ENCODE measurements at places on chromosomes 12 and 14.
A peak's percentile ranks its signal among the peaks of the same experiment; 100 is the strongest.

DNA sequence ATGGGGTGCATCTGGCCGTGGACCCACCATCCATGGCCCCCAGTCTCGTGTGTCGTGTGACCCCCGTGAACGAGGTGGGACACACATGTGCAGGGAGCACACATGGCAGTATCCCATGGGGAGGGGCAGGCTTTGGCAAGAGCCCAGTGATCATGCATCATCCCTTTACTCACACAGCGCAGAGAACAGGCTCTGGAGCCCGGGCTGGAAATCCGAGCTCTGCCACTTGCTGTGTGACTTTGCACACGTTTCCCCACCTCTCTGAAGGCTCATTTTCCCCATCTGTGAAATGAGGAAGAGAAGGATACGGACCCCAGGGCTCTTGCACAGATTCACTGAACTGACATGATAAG lies 119.9 kb downstream of the PHETA1 start:
- peak; percentile 32 for DNase-seq

- DNase-seq, result no peak
Observed at GRCh38 chr12:101777485-101777884, 38.2 kb upstream of the SYCP3 start.

DNA sequence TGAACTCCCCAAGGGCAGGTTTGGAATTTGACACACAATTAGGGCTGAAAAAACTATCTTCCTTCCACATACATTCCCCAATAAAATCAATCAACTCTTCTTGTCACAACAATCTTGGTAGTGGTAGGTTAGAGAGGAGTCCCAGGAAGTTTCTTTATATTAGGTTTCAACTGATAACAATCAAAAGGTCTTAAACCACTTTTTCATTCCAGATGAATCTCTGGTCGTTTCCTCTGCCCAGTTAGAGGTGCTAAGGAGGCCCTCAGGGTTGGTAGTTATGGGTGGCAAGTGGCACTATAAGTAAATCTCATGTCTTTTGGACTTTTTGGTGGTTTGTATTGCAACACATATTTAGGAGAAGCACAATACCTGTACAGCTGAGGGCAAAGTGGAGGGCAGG lies 1.7 kb upstream of the SLC38A2 start:
- DNase-seq, result no peak

DNA sequence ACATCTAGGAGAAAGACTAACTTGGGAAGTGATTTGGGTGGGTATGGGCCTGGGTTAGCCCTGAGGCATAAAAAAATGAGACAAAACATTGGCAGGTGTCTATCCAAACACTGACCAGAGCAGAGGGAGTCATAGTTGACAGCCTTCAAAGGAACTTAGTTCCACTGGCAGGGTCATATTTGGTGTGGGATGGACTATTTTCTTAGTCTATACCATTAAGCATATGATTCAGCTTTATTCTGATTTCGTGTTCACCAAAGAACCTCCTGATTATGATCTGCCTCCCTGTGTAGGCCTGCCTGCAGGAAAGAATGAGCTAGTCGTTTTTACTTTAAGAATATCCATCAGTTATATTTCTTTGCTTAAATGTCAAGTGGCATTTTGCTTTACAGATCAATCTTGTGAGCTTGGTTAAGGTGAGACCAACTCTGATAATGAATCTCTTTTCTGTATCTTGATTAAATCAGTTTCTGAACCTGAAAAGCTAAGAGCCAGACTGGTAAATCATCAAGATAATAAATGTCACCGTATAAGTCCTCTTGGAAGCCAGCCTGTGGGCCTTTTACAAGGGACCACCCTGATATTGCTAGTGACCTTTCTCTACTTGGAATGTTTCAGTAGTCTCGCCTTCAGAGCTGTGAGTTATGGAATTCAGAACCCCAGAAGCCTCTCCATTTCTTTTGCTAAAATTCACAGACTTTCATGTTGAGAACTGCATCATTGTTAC lies 182.9 kb downstream of the MON2 start:
- DNase-seq, result no peak

GRCh38 chr12:32755051-32755653 lies 545 bp downstream of the YARS2 start:
- DNase-seq, result peak; percentile 80

DNA sequence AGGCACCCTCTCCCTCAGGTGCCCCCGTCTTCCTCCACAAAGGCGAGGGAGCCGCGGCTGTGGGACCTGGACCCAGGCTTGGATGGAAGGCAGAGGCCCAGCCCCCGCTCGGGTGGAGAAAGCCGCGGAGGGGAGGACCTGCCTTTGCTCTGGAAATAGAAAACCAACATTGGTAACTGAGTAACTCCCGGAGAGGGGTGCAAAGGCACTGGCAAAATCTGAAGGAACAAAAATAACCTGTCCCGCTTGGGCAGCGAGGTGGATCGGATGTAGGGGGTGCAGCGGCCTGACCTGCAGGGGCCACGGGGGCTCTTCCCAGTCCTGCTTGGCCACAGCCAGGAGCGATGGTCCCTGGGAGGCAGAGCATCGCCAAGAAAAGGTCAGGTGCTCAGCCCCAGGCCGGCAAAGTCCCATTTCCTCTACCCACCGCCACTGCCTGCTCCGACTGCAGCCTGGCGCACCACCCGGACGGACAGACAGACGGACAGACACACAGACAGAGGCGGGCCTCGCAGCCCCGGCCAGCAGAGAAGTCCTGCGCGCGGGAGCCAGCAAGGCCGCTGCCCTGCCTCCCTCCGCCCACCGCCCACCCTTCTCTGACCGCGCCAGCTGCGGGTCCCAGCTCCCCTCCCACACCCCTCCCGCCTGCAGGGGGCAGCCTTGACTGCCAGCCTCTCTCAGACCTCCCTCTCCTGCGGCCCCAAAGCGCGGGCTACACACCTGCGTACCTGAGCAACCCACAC lies 21.4 kb upstream of the TMEM106C start:
- peak; percentile 86 for DNase-seq

- DNase-seq, result no peak
Observed at GRCh38 chr12:113093409-113094101, 37.0 kb downstream of the DTX1 start.

All from SK-N-SH (cell line).